ENCODE measurements at places on chromosomes 5 and 9.
A peak's percentile ranks its signal among the peaks of the same experiment; 100 is the strongest.

DNA sequence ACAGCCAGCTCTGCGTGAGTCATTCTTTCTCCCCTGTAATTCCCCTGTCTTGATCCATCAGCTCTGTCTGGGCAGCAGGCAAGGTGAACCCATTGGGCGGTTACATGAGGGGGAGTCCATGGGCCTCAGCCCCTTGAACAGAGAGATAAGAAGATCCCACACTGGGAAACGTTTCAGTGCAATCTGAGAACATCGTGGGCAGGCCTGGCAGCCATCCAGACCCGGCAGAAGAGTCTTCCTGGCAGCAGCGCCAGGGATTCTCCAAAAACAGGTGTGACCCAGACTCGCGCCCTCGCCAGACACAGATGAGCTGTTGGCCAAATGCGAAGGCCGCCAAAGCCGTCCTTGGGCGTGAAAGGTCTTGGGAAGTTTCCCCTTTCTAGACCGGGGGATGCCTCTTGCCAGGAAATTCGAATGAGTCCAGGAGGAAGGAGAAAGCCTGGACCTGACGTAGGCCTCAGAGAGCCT is 6.4 kb upstream of the SLC12A7 start:
- DNase-seq = no peak

DNA sequence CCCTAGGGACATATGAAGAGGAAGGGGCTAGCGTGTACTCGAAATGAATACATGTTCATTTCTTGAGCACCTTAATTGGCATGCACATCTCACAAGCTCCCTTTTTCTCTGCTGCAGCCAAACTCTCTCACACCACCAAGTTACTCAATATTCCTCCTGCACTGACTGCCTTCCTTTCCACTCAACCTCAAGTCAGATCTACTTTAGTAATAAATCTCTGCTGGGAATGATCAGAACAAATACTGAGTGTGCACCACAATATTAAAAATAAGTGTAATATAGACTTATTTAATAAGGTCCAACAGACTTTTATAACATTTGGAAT is 995.8 kb upstream of the WWC1 start:
- no peak for DNase-seq

- no peak for DNase-seq
These were observed 35.1 kb upstream of the ABCA1 start for GRCh38 chr9:104963076-104963475.

DNA sequence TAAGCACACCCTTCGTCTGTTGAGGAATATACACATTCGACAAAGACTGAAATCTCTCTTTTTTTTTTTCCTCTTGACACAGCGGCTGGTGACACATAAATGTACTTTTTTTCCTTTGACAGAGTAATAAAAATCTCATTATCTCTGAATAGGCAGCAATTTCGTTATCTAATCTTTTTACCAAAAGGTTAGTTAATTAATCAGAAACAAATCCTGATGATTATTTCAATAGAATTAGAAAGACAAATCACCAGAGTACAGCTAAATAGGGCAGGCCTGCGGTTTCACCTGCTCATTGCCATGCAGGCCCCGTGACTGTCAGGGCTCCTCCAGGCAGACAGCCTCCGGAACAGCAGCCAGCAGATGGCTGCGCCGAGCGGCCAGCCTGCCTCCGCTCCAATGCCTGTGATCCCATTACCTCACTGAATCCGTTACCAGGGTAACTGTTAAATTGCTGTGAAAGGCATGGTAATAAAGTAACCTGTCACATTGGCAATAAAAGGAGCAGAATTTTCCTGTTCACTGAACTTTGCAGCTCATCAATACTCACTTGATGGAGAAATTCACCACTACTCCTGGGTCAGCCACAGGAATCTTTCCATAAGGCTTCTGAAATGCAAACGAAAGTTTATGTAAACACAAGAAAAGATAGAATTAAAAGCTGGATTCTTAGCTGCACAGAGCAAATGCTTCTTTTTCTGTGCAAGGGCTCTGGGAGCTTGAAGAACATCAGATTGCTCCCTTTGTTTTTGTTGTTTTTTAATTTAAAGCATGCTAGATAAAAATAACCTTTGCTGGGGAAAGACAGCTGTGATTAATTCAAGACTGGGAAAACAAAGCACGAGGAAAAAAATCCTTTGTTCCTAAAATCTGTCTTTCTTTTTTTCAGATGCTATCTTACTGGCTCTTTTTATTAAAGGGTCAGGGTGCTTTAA is 666.4 kb upstream of the ZNF608 start:
- peak; percentile 95 for DNase-seq

GRCh38 chr5:140399979-140400729 is 1.5 kb upstream of the ANKHD1 start:
- no peak for DNase-seq

DNA sequence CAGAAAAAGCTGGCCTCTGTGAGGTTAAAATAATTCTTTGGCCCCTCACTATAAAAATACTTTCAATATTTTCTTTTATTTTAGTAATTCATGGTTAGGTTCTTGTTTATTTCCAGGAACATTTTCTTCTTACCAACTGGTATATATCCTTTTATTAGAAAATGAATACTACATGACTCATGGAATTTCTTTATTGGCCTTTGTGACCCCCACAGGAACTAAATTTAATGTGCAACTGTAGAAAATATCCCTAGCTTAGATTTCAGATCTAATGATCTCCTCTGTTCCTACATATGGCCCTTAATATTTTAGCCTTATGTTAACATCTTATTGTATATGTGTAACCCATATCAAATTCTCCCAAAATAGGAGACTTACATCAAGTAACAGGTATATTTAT is 429.9 kb downstream of the NR2F1-AS1 start:
- DNase-seq = peak; percentile 69

DNA sequence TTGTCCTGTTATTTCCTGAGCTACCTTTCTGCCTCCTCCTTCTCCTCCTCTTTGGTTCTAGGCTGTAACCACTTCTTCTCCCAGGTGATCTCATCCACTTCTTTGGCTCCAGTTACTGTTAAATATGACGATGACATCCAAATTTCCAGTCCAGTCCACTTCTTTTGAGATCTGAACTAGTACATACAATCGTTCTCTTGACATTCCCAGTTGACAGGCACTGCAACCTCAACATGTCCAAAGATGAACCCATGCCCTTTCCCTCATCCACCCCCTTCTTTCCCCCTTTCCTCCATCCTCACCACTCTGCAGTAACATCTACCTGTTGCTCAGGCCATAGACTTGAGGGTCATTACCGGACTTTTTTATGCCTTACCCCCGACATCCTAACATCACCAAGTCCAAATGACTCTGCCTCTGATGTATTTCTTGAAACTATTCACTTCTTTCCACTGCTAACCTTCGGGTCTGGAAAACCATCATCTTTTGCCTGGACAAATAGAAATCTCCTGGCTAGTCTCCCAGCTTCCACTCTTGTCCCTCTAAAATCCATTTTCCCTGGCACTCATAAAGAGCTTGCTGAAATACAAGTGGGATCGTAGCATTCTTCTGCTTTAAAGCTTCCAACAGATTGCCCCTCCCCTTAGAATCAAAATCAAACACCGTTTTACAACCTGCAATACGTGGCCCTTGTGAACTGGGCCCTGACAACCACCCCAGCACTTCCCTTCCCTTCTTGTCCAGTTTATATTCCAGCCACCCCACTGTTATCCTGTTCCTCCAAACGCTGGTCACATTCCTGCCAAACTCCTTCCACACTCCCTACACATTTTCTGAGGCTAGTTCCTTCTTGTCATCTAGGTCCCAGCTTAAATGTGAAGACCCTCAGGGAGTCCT is 31.5 kb downstream of the KLF9 start:
- no peak for DNase-seq

DNA sequence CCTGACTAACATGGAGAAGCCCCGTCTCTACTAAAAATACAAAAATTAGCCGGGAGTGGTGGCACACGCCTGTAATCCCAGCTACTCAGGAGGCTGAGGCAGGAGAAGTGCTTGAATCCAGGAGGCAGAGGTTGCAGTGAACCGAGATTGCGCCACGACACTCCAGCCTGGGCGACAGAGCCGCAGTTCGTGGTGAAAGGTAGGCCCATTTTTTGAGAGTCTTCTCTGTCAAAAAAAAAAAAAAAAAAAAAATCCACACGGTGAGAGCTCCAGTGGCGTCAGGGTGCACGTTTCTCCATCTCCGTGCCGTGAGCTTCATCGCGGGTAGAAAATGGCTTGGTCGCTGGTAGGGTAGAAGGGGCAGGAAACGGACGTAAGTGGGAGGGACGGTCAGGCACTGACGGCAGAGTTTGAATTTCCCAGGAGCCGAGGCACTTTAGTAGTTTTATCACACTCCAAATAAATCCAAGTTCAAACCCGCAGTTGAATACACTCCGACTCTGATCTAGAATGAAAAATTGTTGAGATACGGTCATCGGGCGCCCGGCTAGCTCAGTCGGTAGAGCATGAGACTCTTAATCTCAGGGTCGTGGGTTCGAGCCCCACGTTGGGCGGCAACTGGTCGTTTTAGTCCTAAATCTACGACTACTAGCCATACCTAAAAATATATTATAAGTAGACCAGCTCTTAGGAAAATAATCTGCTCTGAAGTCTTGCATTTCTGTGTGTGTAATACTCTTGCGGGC is 2.4 kb upstream of the TRIM7 start:
- DNase-seq = peak; percentile 86

DNA sequence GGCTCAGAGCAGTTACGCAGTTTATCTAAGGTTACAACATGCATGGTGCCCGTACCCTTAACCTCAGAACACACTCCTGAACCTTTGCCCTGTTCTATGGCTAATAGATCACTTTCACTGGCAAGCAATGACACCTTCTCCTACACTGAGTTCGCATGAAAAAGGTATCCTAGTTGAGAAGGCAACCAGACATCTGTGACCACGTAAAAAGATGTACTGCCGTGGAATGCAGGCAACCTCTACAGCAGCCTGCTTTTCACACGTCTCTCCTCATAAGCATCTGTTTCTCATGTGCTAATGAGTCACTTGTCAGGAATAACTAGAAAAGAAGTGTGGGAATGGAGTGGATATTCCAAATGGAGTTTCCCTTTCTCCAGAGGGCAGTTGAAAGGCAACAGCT is 71.4 kb downstream of the FBXO38 start:
- no peak for DNase-seq

GRCh38 chr5:79612667-79613198 is 492 bp downstream of the TENT2 start:
- DNase-seq = no peak

DNA sequence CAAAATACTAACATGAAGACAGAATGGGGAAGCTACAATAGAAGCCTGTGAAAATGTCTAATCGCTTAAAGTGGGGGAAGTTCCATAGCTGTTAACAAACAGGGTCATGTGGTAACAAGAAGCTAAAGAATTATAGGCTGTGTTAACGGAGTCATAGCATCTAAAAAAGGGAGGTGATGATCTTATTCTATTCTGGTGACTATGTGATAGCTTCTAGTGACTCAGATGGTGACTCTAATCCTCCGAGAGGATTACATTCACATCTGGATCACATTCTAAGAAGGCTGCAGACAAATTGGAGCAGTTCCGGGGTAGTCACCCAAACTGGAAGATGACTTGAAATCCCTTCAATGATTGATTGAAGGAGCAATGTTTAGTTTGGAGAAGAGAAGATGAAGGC is 142.1 kb downstream of the LIFR start:
- no peak for DNase-seq

GRCh38 chr5:155023320-155023719 is 9.8 kb downstream of the KIF4B start:
- no peak for DNase-seq

DNA sequence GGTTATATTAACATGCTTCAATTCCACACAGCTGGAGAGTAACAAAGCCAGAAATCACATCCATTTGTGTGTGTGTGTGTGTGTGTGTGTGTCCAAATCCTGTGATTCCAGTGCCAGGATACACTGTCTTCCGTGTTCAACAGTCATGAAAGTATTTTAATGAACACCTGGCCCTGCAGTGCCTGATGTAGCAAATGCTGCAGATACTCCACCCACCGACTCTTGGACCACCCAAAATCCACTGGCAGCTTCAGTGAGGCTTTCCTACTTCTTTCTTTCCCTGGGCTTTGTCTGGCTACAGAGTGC is 13.1 kb upstream of the INSYN2B start:
- DNase-seq = no peak

GRCh38 chr5:139075066-139076050 is 122.8 kb downstream of the SIL1 start:
- no peak for DNase-seq

GRCh38 chr5:157312492-157312891 is 46.6 kb downstream of the CYFIP2 start:
- peak; percentile 27 for DNase-seq

GRCh38 chr5:80491296-80491695 is 3.4 kb downstream of the FAM151B start:
- DNase-seq = no peak

- no peak for DNase-seq
These were observed 351.5 kb downstream of the BNC2 start for GRCh38 chr9:16519001-16519400.

DNA sequence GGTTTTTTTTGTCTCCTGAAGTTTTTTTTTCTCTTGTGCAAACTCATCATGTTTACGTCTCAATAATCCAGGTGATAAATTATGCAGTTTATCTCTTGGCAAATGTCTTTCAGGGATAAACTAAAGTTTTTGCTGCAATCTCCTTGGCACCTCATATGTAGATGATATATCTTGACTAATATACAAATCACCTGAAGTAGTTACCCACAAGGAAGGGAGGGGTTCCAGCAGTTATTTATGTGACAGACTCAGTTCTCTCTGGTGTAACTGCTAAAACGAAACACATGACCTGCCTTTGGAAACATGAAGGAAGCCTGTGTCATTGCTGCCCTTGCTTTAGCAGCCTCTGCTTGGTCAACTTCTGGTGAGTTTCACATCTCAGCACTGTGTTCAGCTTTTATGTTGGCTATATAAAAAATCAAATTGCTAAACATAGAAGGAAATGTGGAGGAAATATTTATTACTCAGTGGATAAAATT is 39.3 kb upstream of the KIAA1958 start:
- DNase-seq = no peak

GRCh38 chr9:11973011-11973410 is 720.2 kb upstream of the TYRP1 start:
- DNase-seq = no peak

GRCh38 chr5:74990194-74990593 is 62.2 kb downstream of the GCNT4 start:
- DNase-seq = no peak

- DNase-seq = peak; percentile 50
These were observed 98.9 kb downstream of the CFAP95 start for GRCh38 chr9:69919461-69920061.

- no peak for DNase-seq
These were observed 489.2 kb upstream of the MEF2C start for GRCh38 chr5:89372176-89372575.

GRCh38 chr5:180736536-180736935 is 3.3 kb downstream of the OR2Y1 start:
- no peak for DNase-seq

GRCh38 chr5:149598966-149599365 is 17.7 kb downstream of the ARHGEF37 start:
- DNase-seq = no peak

- no peak for DNase-seq
These were observed 33.1 kb upstream of the ORM1 start for GRCh38 chr9:114289571-114290481.

DNA sequence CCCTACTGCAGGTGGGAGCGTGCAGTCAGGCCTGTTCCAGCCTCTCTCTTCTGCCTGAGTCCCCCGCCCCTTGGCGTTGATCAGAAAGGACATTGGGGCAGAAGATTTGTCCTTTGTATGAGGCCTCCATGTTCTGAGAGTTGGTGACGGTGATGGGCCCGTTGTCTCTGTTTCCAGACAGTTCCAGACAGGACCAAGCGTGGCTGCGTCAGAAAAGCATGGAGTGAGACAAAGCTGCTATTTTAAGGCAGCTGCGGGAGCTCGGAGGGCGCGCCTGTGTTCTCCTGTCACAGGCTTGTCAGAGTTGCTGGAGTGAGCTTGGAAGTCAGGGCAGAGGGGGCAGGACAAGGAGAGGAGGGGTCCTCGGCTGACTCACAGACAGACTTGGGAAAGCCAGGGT is 32.1 kb upstream of the SH3PXD2B start:
- no peak for DNase-seq
